Hematopoietic multipotent progenitor cell treated with erythropoietin and hydrocortisone succinate and interleukin-3 and kit ligand, for 15 days (in vitro differentiated cells): ENCODE measurements at places on chromosomes 5 and 9.

DNA sequence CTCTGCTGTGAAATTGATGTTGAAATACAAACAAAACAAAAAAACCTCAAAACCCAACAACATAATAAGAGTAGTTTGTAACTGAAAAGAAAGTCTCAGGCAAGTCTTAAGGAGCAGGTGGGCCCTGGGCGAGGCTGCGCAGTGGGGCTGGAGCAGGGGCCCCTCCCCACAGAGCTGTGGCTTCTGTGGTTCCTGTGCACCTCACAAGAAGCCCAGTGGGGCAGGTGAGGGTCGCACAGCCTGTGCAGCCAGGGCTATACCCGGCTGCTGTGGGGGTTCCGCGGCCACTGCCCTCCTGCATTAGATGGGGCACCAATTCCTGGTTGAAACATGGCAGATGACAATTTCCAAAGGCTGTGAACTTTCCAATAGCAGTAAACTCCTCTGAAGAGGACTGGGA lies 75.3 kb downstream of the TRIO start:
- DNase-seq, result no peak

DNA sequence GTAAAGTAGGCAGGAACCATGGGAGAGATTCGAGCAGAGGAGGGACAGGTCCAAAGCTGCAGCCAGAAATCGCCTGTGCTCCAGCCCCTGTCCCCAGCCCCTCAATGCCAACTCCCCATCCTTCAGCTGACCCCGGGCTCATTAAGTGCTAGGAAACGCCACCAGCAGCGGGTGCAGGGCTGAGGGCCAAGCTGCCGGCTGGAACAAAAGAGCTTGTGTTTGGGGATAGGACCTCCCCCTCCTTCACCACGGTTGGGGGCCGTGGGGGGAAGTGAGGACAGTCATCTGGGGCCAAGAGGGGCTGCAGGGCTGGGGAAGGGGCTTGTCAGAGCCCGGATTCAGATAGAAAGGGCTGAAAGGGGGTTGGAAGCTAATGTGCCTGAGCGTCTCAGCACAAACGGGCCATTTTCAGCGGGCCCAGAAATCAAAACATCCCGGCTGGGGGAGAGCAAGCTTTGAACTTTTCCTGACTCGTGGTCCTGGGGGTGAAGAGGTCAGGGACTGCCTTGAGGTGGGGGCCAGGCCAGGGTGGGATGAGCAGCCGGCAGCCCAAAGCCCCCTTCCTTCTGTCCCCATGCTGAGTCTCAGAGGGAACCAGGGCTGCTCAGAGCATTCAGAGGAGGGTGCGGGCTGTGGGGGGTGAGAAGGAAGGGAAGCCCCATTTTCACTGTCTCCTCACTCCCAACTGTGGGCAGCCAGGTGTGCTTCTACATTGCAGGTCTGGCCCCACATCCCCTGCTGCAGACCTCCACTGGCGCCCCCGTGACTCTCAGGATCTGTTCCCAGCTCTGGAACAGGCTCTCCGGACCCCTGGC lies 69.4 kb upstream of the DAB2IP start:
- no peak for DNase-seq

DNA sequence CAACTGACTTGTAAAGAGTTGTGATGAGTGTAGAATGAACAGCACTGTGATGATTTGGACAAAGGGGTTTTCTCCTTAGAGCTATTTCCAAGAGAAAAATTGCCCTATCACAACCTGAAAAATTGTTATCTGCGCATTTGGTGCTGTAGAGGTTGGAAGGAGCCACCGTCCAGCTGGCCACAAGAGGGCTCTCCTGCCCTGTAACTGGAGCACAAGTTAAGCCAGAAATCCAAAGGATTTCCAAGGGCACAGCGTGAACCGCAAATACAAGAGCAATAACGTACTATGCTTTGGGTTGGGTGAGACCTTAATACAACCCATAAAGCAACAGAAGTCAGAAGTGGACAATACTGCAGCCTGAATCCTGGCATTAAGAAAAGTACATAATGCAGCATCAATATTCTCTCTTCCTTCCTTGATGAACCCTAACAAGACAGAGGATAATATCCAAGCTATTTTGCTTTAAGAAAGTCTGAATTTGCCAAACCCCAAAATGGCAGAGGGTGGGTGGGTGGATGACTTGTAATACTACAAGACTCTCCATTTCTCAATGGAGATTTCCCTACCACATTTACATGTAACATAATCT lies 56.8 kb upstream of the SMIM32 start:
- peak; percentile 9 for DNase-seq

- no peak for DNase-seq
Measured at GRCh38 chr5:18050776-18051175, 416.5 kb downstream of the TAF11L14 start.

DNA sequence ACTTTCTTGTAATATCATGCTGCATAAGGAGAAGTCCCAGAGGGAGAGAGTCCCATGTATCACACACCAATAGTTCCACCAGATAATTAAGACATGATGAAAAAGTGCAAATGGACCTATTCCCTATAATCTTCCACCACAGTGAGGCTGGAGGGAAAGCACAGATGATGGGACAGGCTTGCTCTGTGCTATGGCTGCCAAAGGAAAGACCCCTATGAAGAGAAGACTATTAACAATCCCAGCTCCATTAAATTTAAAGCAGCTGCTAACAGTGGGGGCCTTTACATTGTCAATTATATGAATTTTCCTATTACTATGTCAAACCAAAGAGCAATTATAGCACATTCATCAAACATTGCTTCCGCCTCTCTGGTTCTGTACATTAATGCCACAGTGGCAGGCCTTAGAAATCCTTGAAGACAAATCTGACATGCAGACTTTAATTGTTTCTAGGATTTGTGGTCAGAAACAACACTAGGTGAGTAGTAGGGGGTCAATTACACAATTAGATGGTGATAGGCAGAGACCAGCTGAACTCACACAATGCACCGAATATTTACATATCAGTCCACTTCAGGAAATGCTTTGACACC lies 551.3 kb downstream of the TLE1 start:
- DNase-seq, result no peak

DNA sequence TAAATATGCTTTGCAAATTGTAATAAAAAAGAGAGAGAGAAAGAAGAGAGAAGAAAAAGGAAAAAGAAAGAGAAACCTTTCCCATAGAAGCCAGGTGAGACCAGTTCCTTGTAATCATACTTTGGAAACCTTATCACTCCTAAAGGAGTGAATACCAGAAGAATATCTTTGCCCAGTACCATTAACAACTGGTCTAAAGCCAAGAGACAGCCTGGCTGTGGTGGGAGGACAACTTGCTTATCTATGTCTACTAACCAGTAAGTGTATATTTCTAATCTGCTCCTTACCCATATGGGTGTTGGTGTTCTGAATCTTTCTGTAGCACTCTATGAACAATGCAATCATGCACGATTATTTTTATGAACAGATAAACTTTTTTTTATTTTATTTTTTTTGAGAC lies 10.5 kb upstream of the TXN start:
- no peak for DNase-seq

GRCh38 chr5:31853398-31854135 lies 214.6 kb downstream of the PDZD2 start:
- no peak for DNase-seq

DNA sequence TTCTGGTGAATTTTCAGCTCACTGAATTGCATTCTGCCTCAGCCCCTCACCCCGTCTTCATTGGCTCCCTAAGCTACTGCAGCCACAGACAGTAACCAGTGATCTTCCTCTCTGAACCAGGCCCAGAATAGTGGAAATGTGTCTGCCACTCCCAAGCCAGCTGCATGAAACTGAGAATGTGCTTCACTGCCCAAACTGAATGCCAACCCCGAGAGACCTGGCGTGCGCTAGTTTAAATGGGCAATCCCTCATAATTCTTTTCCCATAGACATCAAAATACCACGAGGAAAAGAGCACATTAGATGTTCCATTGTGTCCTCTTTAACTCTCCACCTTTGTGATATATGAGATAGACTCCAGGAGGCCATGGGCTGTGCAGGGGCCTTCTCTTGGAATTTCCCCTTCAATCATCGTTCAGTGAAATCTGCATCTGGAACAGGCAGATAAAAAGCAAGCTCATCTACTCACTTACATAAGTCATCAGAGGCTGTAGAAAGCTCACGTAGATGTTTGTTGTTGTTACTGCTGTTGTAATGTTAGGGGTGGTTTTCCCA lies 320.2 kb downstream of the NFIB start:
- no peak for DNase-seq

DNA sequence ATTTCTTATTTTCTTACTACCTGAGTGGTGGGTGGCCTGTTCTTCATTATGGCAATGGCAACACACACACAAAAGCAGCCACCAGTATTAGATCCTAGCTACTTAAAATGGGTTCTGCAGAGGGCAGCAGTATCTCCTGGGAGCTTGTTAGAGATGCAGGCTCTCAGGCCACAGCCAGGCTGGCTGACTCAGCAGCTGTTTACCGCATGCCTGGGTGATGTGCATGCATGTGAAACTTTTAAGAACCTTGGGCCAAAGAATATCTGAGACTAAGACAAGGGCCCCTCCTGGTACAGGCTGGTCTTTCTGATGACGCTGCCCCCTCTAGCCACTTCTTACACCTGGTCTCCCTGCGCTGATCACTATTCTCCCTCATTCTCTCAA lies 399.0 kb downstream of the MED10 start:
- DNase-seq, result no peak

GRCh38 chr9:135402048-135402738 lies 77.4 kb upstream of the PPP1R26 start:
- no peak for DNase-seq

DNA sequence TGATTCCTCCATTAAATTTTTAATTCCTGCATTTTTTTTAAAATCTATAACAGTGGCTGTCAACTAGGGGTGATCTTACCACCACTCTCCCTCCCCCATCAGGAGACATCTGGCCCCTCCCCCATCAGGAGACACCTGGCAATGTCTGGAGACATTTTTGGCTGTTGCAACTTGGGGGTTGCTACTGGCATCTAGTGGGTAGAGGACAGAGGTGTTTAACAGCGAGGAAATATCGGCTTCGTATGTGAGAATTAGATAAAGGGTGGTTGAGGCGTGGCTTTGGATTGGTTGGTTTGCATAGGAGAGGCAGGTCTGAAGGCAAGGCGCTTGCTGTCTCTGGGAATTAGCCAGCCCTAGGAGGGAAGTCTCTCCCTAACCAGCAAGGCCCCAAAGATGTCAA lies 10.5 kb downstream of the CDHR2 start:
- DNase-seq, result peak; percentile 22

GRCh38 chr9:110006657-110007056 lies 201.3 kb downstream of the C9orf152 start:
- no peak for DNase-seq

DNA sequence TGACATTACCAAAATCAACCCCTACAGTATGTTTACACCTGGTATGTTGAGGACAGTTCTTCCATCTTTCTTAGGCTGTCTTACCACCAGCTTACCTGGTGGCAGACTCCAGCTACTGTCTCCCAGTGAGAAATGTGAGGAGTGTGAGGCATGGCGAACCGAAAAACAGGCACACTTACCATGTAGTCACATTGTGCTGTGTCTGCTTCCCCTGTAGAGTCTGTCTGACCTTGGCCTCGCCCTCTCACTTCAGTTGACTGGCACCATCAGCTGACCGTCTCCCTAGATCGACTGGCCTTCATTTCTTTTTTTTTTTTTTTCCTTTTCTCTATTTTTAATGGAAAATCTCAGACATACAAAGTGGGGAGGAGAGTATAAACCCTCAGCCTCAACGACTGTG lies 4.9 kb downstream of the ACO1 start:
- DNase-seq, result no peak

- DNase-seq, result no peak
Measured at GRCh38 chr9:5435912-5436311, 1.8 kb downstream of the PLGRKT start.

- no peak for DNase-seq
Measured at GRCh38 chr5:57721226-57721625, 238.6 kb upstream of the ACTBL2 start.

- DNase-seq, result no peak
Measured at GRCh38 chr5:33487236-33487635, 46.5 kb downstream of the TARS1 start.

- DNase-seq, result no peak
Measured at GRCh38 chr5:134133995-134134541, 19.6 kb downstream of the TCF7 start.

- no peak for DNase-seq
Measured at GRCh38 chr9:7238247-7238637, 480.5 kb downstream of the KDM4C start.

GRCh38 chr9:118162716-118163115 lies 458.5 kb downstream of the TLR4 start:
- no peak for DNase-seq

- no peak for DNase-seq
Measured at GRCh38 chr5:78799266-78800017, 150.9 kb upstream of the LHFPL2 start.

DNA sequence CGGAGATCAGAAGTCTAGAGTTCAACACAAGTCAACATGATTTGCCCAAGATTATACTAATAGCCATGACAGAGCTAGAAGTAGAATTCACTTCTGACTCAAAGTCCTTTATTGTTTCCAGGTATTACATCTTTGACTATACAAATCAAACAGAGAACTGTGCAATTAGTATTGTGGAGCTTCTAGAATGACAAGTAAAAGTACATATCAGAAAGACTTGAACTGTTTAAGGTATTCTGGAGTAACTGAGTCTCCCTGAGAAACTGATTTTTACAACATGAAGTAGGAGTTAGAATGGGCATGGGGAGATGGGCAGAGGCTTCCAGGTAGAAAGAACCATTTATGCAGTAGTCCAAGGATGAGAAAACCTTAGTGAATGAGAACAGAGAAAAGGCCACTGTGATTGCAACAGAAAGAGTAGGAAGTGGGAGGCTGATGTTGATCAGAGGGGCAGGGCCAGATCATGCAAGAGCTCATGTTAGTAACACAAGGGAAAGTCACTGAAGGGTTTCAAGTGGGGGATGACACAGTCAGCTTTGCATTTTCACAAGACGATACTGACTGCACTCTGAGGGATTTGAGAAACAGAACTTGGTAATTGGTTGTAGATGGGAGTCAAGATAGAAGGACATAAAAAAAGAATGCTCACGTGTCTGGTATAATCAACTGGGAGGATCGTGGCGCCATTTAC lies 280.7 kb downstream of the RFX3 start:
- DNase-seq, result no peak

GRCh38 chr9:96612105-96612965 lies 7.3 kb downstream of the CDC14B start:
- DNase-seq, result no peak

- DNase-seq, result no peak
Measured at GRCh38 chr5:124649491-124650146, 96.8 kb downstream of the ZNF608 start.
